ENCODE measurements at places on chromosomes 6 and 20. TPM values are rescaled to one million over a fixed set of nuclear protein-coding genes. Genes with fewer than 3 reads are reported as not detected.

EYS gene
- total RNA-seq, result not detected

BMP7 gene
- total RNA-seq, result not detected

GRCh38 chr20:44145131-44145775 lies 41.7 kb downstream of the JPH2 start:
- no peak for DNase-seq

DNA sequence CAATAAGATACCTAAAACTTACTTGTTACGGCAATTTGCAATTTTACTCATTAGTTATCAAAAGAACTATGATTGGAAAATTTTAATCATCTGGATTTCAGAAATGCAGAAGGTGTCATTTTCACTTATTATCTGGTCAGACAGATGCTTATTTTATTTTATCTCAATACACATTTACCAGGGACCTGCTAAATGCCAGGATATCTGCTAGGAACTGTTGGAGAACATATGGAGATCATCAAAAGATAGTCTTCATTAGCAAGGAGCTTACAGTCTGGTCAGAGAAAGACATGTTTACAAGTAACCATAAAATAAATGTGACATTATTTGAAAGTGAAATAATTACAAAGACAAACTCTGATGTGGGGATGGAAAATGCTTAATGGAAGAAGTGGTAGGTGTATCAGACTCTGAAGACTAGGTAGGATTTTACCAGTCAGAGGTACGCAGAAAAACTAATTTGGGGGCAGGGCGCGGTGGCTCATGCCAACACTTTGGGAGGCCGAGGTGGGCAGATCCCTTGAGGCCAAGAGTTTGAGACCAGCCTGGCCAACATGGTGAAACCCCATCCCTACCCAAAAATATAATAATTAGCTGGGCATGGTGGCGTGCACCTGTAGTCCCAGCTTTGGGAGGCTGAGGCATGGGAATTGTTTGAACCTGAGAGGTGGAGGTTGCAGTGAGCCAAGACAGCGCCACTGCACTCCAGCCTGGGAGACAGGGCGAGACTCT lies 137.8 kb downstream of the MYB start:
- DNase-seq, result no peak

DNA sequence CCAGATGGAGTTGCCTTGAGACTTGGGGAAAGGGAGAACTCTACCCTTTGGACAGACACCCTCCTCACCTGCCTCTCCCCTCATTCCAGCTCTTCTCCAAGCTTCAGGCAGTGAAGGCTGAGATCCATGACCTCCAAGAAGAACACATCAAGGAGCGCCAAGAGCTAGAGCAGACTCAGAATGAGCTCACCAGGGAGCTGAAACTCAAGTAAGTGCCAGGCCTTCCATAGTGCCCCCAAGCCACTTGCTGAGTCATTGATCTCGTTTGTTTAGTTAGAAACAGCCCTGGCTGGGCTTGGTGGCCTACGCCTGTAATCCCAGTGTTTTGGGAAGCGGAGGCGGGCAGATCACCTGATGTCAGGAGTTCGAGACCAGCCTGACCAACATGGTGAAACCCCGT lies 39.2 kb downstream of the KIF3B start:
- DNase-seq, result no peak

DNA sequence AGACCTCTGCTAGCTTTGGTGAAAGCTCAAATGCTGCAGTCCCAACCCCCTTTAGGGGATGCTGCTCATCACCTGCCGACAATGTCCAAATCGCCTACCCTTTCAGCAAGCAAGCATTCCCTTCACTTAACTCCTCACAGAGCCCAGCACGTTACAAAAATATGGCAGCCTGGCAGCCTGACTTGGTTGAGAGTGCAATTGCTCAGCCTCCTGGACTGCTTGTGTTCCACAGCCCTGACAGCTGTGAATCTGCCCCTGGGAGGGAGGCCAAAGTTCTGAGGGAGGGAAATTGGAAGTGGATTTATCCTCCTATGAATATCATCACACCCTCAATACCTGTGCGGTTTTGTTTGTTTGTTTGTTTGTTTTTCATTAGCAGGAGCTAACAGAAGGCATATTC lies 231.0 kb downstream of the HIVEP2 start:
- DNase-seq, result no peak

DNA sequence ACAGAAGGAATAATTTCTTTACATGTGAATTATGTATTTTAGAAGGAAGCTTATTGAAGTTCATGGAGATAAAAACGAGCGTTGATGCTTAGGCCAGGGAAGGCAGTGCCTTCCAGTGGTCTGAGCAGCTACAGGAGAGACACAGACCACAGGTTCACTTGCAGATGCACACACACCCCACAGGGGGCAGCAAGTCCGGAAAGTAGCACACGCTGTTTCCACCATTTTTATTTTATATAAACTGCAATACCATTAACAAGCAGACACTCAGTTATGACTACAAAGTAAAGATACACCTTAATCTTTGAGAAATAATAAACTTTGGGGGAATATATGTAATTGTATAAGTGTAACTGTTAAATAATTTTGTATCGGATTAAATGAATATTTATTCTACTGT lies 13.5 kb upstream of the DACT2 start:
- DNase-seq, result no peak

- no peak for DNase-seq
These were observed 138.5 kb downstream of the UST start for GRCh38 chr6:148885136-148885865.

- no peak for DNase-seq
These were observed 266.0 kb upstream of the CITED2 start for GRCh38 chr6:139640448-139640847.

Measured in activated naive CD4-positive, alpha-beta T cell treated with anti-CD3 and anti-CD28 coated beads, Interleukin-2, amount 50 U/mL, for 72 hours (primary cell).